Activated naive CD4-positive, alpha-beta T cell (primary cell): ENCODE measurements at places on chromosomes 16 and 17.

DNA sequence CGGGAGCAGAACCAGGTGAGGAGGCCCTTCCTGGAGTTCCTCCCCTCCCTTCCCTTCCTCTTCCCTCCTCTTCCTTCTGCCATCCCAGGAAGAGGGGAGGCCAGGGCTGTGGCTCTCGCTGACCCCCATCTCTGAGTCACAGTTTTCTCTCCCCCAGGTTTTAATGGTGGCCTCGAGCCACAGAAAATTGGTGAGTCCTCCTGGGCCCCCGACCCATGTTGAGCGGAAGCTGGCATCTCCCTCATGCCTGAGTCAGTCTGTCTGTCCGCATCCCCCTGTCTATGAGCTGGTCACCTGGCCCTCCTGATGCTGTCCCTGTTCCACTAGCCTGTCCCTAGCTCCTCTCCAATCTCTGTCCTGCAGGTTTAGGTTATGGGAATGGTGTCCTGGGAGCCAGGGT is 12.8 kb upstream of the CLDN9 start:
- no peak for DNase-seq

DNA sequence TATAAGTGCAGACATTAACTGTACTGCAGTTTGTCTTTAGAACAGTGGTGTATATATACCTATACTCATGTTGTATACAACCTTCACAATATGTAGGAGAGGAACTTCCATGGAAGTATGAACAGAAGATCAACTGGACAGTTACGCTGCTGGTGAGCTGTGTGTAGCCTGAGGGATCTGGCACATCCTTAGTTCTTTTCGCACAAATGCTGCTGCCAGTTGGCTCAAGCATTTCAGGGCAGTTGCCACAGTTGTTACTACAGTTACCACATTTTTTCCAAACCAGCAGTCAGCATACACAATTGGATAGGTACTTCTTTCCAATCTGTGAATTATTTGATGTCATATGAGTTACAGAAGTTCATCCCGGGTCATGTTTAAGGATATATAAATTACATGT is 539.6 kb upstream of the HSBP1 start:
- no peak for DNase-seq

- no peak for DNase-seq
Observed at GRCh38 chr17:41329279-41329948, 13.9 kb upstream of the KRTAP17-1 start.

DNA sequence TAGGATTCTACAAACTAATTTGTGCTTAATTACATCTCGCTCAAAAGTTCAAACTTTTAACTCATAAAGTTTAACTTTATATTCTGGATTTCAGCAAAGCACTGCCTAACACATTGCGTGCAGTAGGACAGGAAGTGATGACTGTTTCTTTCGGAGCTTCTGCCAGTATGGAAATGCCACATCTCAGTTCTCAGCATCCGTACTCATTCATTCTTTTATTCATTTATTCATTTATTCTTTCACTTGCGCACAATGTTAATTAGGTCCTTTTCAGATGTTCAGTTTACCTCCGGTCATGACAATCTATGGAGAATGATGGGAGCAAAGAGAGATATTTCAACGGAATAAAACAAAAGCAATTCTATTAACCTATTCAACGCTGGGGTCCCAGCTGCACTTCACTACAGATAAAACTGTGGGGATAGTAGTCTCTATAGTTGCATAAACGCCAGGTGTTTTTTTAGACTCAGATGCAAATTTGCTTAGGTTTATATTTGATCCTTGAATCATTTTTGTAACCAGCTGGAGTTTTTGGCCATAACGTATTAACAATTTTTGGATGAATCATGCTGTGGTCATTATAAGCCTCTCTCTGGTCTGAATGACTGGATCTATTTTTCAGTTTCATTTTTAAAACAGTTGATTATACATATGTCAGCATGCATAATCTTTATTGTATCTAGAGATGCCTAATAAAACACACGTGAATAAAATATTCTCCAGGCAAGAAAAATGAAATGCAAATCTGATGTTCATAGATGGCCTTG is 143.9 kb downstream of the KCNJ2 start:
- no peak for DNase-seq

GRCh38 chr16:31535737-31536136 is 8.0 kb downstream of the AHSP start:
- DNase-seq: no peak

GRCh38 chr17:55140809-55141208 is 124.0 kb upstream of the HLF start:
- no peak for DNase-seq

GRCh38 chr17:27245230-27245696 is 48.7 kb upstream of the WSB1 start:
- DNase-seq: no peak

DNA sequence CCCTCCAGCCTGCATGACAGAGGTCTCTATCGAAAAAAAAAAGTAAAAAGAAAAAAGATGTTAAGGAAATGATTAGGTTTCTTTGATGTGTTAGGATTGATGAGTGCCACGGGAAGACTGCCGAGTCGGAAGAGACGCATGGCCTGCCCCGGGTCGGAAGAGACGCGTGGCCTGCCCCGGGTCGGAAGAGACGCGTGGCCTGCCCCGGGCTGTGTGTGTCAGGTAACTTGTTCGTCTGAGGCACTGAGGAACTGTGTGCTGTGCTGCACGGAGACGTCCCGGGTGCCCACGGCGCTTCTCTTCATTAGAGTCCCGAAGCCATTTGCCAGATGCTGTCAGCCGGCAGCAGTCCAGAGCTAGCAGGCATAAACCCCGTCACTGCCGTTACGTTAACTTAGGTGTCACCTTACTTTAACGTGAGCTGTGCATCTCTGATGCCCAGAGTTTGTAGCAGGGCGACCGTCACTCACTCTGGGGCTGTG is 40.5 kb upstream of the FASN start:
- DNase-seq: no peak

GRCh38 chr17:73308017-73308823 is 3.6 kb downstream of the CDC42EP4 start:
- DNase-seq: no peak

GRCh38 chr17:48882272-48882671 is 10.3 kb upstream of the ATP5MC1 start:
- DNase-seq: no peak

DNA sequence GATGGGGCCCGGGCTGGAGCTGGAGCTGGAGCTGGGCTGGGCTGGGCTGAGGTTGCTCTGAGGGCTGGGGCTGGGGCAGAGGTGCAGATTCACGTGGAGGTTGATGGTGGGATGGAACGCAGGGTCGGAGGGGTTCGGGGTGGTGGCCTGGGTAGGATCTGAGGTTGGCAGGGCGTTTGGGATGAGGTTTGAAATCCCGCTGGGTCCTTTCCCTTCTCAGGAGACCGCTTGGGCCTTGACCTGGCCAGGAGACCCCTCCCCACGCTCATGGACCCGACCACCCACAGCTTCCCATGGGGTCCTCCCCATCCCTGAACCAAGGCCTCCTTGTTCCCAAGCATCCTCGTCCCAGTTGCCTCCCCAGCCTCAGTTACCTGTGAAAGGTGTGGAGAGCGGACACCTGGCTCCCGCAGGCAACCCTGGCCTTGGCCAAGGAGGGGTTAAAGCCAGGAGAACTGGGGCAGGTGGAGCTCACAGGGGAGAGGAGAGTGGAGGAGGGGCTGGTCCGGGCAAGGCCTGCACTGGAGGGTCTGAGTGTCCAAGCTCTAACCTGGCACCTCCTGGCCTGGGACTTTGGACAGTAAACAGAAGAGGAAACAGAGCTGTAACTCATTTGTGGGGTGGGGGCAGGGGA is at the start of gene ASGR2:
TSS of gene ASGR2 (minus strand) at position 582 of the 634 bp plus-strand sequence. CDS start 582 bp downstream, outside the sequence.
- DNase-seq: no peak

GRCh38 chr16:68781784-68782183 is 44.7 kb downstream of the CDH1 start:
- no peak for DNase-seq

DNA sequence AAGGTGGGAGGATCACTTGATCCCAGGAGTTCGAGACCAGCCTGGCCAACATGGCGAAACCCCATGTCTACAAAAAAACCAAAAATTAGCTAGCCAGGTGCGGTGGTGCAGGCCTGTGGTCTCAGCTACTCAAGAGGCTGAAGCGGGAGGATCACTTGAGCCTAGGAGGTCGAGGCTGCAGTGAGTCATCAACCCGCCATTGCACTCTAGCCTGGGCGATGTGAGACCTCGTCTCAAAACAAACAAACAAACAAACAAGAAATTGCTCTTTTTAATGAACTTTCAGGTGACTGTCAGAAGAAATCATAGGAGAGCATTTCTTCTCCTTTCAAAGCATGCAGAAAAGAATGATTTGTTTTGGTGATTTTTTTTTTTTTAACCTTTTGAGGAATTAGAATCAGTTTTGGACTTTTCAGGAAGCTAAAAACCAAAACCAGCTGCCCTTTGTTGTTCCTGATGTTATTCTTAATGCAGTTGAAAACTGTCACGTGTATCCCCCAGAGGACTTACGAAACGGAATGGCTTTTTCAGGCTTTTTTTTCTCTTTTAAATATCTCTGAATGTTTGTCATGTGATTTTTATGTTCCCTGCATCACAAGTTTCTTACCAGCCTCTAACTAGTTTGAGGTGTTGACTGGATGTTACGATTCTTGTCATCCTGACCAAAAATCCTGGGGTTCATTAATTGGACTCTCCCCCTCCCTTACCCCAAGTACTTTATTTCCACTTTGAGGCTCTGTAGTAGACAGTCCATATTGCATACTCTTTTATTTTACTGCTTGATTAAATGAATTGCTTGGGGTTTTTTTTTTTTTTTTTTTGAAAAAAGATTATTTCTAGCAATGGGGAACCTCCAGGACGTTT is 34.1 kb downstream of the SNX29 start:
- no peak for DNase-seq

- DNase-seq: no peak
Observed at GRCh38 chr16:79573884-79574283, 26.7 kb downstream of the MAF start.

DNA sequence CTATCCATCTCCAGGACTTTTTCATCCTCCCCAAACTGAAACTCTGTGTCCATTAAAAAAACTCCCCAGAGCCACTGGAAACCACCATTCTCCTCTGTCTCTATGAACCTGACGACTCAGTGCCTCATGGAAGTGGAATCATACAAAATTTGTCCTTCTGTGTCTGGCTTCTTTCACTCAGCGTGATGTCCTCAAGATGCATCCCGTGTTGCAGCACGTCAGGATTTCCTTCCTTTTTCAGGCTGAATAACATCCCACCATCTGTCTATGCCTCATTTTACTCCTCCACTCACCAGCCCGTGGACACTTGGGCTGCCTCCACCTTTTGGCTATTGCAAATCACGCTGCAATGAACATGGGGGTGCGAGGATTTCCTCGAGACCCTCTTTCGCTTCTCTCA is 12.6 kb upstream of the ALDH3A1 start:
- no peak for DNase-seq

DNA sequence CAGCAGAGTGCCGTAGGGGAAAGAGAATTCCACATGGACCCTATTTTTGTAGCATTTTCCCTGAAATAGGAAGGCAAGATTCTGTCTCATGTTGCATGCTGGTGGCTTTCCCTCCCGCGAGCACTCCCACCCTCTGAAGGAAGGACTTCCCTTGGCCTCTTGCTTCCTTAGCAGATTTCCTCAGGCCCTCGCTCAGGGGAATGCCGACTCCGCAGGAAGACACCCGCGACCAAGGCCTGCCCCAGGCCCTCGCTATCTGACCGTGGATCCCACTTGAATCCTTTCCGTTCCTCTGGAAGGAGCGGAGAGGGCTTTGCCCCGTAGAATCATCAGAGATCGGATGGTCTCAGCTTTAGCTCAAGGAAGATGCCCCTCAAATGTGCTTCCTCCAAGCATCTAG is 179.4 kb upstream of the FOXF1 start:
- DNase-seq: no peak

DNA sequence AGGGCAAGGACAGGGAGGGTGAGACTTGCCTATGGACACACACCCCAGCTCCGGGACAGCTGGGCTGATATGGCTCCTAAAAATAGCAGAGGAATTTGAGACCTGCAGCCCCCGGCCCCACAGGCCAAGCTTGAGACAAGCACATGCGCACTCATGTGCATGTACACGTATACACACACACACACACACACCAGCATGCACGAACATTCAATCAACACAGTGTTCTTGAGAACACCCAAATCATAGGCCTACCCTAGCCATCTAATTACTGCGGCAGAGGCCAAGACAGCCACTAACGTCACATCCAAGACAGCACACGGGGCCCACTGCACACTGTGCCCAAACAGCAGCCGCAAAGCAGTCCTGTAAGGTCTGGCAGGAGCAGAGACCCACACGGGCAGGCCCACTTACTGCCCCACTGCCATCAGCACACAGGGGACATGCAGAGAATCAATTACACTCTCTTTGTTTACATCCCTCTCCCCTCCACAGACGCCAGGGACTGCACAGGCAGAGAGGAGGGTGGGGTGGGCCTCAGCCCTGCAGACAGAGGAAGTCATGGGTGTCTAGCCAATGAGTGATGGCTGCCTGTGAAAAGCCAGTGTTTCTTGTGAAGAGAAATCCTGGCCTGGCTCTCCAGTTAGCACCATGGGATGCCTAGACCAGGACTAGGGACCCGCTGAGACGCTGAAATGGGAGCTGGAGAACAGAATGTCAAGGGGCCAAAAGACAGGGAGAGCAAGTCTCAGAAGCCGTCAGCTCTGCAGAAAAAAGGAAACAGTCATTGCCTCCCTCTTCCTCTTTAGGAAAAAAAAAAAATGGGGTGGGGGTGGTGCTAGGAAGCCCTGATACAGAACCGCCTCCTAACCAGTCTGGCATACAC is 39.3 kb downstream of the MYO18A start:
- peak; percentile 42 for DNase-seq

DNA sequence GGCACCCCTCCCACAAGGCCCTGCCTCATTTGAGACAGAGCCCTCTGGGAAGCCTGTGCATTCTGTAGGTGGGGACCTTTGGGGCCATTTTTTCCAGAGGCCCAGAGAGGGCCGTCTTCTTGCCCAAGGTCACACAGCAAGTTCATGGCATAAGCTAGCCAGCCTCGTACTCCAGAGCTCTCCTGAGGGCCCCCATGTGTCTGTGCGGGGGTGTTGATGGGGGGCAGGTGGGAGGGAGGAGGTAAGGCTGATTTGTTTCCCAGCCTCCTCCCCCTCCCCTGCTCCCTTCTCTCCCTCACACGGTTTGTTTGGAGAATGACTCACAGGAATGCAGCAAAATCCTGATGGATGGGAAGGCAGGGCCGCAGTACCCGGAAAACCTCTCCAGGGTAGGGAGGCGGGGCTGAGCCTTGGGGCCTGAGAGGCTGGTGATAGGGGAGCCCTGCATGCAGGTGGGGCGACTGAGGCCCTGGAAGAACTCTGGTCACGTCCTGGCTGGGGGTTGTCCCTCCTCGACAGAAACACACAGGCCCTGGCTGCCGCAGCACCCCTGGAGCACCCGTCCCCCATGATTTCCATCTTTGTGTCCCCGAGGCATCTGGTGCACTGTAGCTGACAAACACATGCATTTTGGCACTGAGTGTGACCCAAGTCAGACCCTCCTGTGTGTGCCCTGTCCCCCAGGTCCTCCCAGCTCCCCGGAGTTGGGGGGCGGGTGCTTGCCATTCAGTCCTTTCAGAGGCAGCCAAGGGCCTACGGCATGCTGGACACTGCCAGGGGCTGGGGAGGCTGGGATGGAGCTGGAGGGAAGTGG is 29.7 kb downstream of the RAI1 start:
- no peak for DNase-seq
